ENCODE measurements at places on chromosomes 7 and 10.

GRCh38 chr10:1203704-1204103 is 147.5 kb downstream of the WDR37 start:
- DNase-seq = no peak

- DNase-seq = no peak
Measured at GRCh38 chr10:86730227-86730626, 26.2 kb upstream of the BMPR1A start.

GRCh38 chr10:32372000-32372875 is 25.3 kb upstream of the EPC1 start:
- no peak for DNase-seq

- DNase-seq = no peak
Measured at GRCh38 chr7:45889367-45890067, 1.2 kb downstream of the IGFBP1 start.

GRCh38 chr10:36681751-36682632 is 443.4 kb upstream of the ANKRD30A start:
- no peak for DNase-seq

GRCh38 chr10:31143331-31143935 is 111.8 kb upstream of the ZNF438 start:
- no peak for DNase-seq

DNA sequence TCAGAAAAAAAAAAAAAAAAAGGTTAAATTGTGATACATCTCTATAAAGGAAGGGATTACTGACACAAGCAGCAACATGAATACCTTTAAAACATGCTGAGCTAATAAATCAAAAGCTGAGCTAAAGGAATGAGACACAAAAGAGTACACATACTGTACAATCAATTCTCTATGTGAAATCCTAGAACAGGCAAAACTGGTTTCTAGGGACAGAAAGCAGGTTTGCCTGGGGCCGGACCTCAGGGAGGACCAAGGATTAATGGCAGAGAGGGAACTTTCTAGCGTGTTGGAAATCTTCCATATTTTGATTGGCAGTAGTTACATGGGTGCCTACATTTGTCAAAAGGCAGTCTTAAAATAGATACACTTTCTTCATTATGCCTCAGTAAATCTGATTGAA is 52.5 kb downstream of the KLRG2 start:
- DNase-seq = no peak

GRCh38 chr7:88339195-88339922 is 32.7 kb upstream of the STEAP4 start:
- DNase-seq = no peak

- no peak for DNase-seq
Measured at GRCh38 chr10:101123085-101123814, 7.8 kb upstream of the TLX1 start.

DNA sequence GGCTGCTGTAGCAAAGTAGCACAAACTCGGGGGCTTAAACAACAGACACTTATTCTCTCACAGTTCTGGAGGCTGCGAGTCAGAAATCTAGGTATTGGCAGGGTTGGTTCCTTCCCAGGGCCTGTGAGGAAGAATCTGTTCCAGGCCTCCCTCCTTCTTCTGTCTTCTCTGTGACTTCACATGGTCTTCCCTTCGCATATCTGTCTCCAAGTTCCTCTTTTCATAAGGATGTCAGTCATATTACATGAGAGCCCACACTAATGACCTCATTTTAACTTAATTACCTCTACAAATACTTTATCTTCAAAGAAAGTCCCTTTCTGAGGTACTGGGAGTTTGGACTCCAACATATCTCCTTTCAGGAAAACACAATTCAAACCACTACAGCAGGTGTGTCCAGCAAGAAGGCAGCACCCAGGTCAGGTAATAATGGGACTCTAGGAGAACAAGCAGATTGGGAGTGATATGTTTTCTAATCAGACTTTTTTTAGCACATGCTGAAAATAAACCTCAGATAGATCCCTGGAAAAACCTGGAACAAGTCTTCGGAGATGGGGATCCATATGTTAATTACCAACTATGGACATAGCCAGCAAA is 11.7 kb downstream of the CREB5 start:
- no peak for DNase-seq

- no peak for DNase-seq
Measured at GRCh38 chr7:4854916-4855315, 6.9 kb downstream of the PAPOLB start.

DNA sequence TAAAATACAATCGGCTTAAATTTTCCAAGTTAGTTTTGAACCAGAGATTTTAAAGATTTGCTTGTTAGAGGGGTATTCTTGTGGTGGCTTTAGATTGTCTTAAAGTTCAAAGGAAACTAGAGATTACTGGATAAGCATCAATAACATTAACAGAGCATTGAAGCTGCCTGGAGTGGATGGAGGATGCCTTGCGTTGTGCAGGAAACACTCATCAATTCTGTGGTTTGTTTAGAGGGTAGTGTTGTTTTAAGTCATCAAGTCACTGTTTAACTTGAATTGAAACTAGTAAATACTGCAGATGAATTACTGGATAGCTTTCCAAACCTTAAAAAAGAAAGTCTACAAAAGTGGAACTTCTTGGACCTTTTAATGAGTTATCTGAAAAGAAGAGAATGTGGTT is 218.6 kb downstream of the CELF2 start:
- DNase-seq = peak; percentile 59

Measured in CD4-positive, alpha-beta T cell treated with Interleukin-10 for 1 hour (primary cell).